ENCODE measurements at places on chromosomes 6 and 20. TPM values are rescaled to one million over a fixed set of nuclear protein-coding genes. Genes with fewer than 3 reads are reported as not detected.

Gene ROS1
- not detected for total RNA-seq

Gene RIMS4
- not detected for total RNA-seq

Gene PAK5
- total RNA-seq = not detected

Gene RFX6
- total RNA-seq = not detected

Gene FAM217A
- not detected for total RNA-seq

Gene HCRTR2
- not detected for total RNA-seq

Gene UBD
- total RNA-seq = 0.32 TPM

Gene CASS4
- 5.1 TPM for total RNA-seq

Gene PNLDC1
- total RNA-seq = 0.11 TPM

Gene NFKBIL1
- 18.1 TPM for total RNA-seq

Gene RAMACL
- 0.41 TPM for total RNA-seq

Gene ETV7
- total RNA-seq = 2.4 TPM

Gene HLA-G
- 0.55 TPM for total RNA-seq
